ENCODE measurements at places on chromosomes 1 and 21. TPM values are rescaled to one million over a fixed set of nuclear protein-coding genes. Genes with fewer than 3 reads are reported as not detected.

DNA sequence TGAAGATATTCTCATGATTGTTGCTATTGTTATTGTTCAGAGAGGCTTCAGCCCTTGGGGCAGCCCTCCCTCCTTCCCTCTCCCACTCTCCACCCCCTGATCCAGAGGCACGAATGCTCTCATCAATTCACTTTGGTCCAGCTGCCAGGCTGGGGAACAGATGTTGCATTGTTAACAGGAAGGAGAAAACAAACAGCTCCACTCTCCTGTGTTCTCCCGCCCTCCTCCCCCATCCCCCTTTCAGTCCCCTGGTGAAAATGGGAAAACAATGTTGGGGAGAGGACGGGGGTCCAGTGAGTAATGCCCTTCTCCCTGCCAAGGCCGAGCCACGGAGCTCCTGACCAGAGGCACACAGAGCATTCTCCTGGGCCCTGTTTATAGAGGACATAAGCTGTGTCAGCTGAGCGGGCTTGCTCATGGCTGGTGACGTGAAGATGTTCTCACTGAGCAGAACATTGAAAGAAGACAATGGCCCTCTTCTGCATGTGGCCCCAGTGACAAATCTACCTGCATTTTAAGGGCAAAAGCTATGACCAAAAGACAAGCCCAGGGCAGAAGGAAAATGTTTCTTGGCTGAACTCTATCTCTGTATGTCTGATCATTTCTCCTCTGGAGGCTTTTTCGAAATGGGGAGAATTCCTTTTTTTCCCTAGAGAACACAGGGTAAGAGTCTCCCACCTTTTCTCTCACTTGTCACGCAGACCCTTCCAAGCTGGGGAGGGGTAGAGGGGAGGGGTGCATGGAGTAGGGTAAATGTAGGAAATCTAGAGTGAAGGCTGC, 111.7 kb downstream of the GLUL start:
- H3K27me3 ChIP-seq = no peaks in the 10 kb centered on the region
- no peak overlapping the region for H3K27ac ChIP-seq
- H3K4me3 ChIP-seq = no peak overlapping the region
- no peaks in the 10 kb centered on the region for H3K36me3 ChIP-seq

GRCh38 chr1:182575540-182576149, 13.4 kb downstream of the RNASEL start:
- peak overlapping the region; percentile 61 for H3K27ac ChIP-seq
- H3K27me3 ChIP-seq = no peaks in the 10 kb centered on the region
- H3K36me3 ChIP-seq = peaks cover 1% of the 10 kb centered on the region
- no peak overlapping the region for H3K4me3 ChIP-seq
- no peak for DNase-seq

GRCh38 chr1:66571789-66572188, 37.8 kb downstream of the SGIP1 start:
- no peak for DNase-seq
- no peaks in the 10 kb centered on the region for H3K27me3 ChIP-seq
- H3K36me3 ChIP-seq = no peaks in the 10 kb centered on the region
- H3K4me1 ChIP-seq = no peaks in the 10 kb centered on the region

DNA sequence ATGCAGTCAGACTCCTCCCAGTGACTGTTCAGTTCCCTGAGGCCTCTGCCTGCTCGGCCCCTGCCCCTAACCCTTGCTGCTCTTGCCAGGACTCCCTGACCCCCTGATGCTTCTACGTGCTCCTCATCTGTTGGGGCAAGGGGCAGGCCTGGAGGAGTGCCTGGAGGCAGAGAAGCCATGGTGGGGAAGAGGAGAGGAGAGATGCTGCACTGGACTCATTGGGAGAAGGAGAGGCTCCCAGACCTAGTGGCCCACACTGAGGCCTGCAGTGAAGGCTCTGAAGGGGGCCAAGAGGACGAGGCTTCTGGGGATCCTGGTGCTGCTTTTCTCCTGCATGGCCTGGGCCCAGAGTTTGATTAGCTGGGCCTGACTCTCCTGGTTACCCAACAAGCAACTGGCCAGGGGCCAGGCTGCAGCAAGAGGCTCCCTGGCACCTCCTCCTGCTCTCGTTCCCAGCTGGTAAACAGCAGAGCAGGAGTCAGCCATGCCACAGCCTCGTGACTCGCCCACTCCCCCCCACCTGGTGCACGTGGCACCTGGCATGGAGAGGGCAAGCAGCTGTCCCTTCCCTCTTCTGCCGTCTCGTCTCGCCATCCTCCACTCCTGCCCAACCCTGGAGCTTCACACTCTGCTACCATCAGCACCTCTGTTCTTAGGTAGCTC, 847 bp upstream of the RORC start:
- peak overlapping the region; percentile 94 for H3K27ac ChIP-seq
- no peak for DNase-seq
- peaks cover 29% of the 10 kb centered on the region for H3K4me1 ChIP-seq
- H3K27me3 ChIP-seq = no peaks in the 10 kb centered on the region

- no peak overlapping the region for H3K4me3 ChIP-seq
- H3K27ac ChIP-seq = no peak overlapping the region
- H3K36me3 ChIP-seq = peaks cover 48% of the 10 kb centered on the region
- no peak for DNase-seq
Measured at GRCh38 chr1:55071477-55071876, 32.1 kb downstream of the PCSK9 start.

- H3K36me3 ChIP-seq = no peaks in the 10 kb centered on the region
- H3K27me3 ChIP-seq = no peaks in the 10 kb centered on the region
- no peak for DNase-seq
- no peaks in the 10 kb centered on the region for H3K4me1 ChIP-seq
Measured at GRCh38 chr1:244100704-244101453, 49.8 kb downstream of the ZBTB18 start.

DNA sequence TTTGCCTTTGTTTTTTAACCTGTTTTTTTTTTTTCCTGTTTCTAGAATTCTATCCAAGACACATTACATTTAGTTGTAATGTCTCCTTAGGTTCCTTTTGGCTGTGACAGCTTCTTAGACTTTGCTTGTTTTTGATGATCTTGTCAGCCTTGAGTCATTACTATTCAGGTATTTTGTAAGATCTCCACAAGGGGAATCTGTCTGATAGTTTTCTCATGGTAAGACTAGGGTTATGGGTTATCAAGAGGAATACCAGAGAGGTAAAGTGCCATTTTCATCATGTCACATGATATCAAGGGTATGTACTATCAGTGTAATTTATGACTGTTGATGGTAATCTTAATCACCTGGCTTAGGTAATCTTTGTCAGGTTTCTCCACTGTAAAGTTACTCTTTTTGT, 99.1 kb upstream of the GFI1 start:
- H3K36me3 ChIP-seq = peaks cover 5% of the 10 kb centered on the region

GRCh38 chr21:44867999-44868700, 5.3 kb downstream of the PTTG1IP start:
- H3K4me1 ChIP-seq = peaks cover 31% of the 10 kb centered on the region
- peaks cover 7% of the 10 kb centered on the region for H3K36me3 ChIP-seq
- no peak overlapping the region for H3K27ac ChIP-seq
- H3K27me3 ChIP-seq = no peaks in the 10 kb centered on the region
- DNase-seq = no peak

GRCh38 chr1:33025761-33026160, 10.9 kb downstream of the AK2 start:
- no peak for DNase-seq
- H3K27me3 ChIP-seq = no peaks in the 10 kb centered on the region
- H3K36me3 ChIP-seq = peaks cover 11% of the 10 kb centered on the region
- peaks cover 83% of the 10 kb centered on the region for H3K4me1 ChIP-seq

DNA sequence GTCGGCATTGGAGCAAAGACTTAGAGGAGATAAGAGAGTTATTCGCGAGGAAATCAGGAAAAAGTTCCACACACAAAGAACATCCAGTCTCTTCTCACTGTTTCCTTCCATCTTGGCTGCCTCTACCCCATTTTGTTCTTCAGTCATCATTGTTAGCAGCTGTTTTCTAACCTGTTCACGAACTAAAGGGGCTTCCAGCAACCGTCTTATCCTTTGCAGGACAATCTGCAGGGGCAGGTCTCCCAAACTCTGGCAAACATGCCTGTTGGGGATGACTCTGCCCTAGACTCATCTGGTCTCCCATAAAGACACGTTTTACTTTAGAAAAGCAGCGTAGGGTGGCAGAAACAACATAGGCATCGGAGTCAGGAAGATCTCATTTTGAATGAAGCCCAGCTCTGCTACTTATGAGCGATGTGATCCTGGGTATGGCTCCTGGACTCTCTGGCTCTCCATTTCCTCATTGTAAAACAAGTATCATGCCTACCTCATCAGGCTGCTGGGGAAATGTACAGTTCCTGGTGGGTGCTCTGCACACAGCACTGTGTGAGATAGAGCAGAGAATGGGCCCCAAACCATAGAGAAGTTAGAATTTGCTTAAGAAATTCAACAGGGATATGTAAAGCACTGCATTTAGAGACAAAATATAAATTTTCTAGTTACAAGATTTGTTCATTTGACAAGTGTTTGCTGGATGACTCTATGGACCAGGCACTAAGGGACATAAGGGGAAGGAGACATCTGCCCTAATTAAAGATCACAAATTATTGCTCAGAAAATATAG, 59.7 kb downstream of the MEF2D start:
- peaks cover 33% of the 10 kb centered on the region for H3K27me3 ChIP-seq
- H3K27ac ChIP-seq = no peak overlapping the region
- no peaks in the 10 kb centered on the region for H3K36me3 ChIP-seq
- H3K4me3 ChIP-seq = no peak overlapping the region
- no peak for DNase-seq

DNA sequence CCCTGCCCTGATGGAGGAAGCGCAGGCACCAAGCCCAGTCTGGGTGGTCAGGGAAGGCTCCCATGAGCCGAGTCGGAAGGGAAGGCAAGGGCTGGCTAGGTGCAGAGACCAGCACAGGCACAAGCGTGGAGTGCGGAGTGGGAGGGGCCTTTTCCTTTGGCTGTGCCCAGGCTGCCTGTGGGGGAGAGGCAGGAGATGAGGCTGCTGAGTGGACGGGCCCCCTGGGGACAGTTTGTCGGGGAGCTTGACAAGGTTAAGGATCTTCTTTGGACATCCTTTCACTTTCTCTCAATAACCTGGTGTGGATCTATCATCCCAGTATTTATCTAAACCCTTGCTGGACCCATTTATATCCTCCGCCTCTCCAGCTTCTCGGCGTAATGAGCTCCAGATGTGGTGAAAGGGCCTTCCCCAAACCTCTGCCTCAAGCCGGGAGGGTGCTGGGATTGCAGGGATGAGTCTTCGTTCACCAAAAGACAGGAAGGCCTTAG, 42.9 kb downstream of the EPHB2 start:
- no peaks in the 10 kb centered on the region for H3K36me3 ChIP-seq
- no peaks in the 10 kb centered on the region for H3K27me3 ChIP-seq
- H3K4me1 ChIP-seq = no peaks in the 10 kb centered on the region
- H3K4me3 ChIP-seq = no peak overlapping the region

GRCh38 chr1:91872559-91873081, 13.3 kb downstream of the TGFBR3 start:
- H3K36me3 ChIP-seq = no peaks in the 10 kb centered on the region
- no peaks in the 10 kb centered on the region for H3K27me3 ChIP-seq
- no peak overlapping the region for H3K4me3 ChIP-seq
- no peak overlapping the region for H3K27ac ChIP-seq

DNA sequence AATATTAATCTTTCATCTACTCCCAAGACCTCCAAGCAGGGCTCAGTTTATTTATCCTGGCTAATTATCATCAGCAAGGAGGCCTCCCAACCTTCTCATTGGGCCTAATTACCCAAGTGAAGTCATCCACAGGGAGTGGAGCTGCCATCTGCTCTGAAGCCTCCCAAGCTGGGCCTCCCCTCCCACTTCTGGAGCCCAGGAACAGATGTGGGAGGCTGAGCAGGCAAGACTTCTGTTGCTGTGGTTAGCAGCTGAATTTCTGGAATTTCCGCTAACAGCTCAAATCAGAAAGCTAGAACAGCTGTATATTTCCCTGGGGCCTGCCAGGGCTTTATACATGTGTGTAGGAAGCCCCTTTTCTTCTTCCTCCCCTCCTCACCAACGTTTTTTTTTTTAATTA, 127.5 kb downstream of the UCK2 start:
- no peak overlapping the region for H3K27ac ChIP-seq
- no peaks in the 10 kb centered on the region for H3K36me3 ChIP-seq
- H3K4me3 ChIP-seq = no peak overlapping the region
- no peaks in the 10 kb centered on the region for H3K27me3 ChIP-seq

DNA sequence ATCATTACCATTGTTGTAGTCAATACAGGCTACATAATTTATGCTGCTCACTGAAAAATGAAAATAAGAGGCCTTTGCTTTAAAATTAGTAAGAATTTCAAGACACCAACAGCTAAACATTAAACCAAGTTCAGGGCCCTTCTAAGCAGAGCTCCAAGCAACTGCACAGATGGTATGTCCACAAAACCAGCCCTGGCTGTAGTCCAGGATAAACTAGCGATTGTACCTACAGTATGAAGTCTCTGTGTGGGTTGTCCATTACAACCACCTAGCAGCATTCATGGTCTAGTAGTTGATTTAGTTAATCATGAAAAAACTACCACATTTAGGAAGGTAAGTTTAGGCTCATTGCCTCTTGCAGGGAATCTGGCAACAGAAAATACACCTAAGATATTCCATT, 35.3 kb downstream of the CLCA4 start:
- H3K36me3 ChIP-seq = no peaks in the 10 kb centered on the region
- no peak overlapping the region for H3K27ac ChIP-seq
- DNase-seq = no peak

DNA sequence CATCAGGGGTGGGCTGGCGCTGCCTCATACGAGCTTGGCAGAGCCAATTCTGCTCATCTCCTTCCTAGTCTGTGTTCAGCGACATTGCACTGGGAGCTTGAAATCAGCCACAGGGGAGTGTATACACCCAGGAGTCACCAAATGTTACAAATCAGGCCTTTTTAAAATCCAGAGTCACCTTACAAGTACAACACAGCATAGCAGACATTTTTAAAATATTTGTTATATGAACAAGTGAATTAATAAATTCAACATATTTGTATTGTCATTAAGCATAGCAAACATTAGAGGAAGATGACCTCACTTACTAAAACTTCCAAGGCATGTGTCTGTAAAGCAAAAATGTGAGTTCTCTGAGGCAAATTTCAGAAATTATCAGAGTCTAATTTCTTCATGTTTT, 210.0 kb downstream of the HLX start:
- H3K4me1 ChIP-seq = no peaks in the 10 kb centered on the region
- H3K27me3 ChIP-seq = no peaks in the 10 kb centered on the region
- no peak overlapping the region for H3K27ac ChIP-seq
- H3K36me3 ChIP-seq = no peaks in the 10 kb centered on the region
- no peak overlapping the region for H3K4me3 ChIP-seq
- no peak for DNase-seq

DNA sequence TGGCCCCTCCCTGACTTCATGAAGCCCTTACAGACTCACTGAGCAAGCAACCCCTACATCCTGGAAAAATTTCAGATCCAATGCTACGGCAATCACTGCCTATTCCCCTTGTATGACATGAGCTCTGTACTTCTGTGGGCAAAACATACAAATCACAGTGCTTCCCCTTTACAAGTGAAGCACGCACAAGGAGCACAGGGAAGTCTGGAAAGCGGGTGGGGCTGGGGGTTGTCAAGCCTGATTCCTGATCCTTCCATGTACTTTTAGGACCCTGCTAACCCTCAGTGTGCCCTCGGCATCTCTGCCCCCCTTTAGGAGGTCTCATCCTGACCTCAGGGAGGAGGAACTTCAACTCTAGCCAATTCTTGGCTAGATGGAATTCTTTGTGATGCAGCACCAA, 405.7 kb upstream of the POU3F1 start:
- DNase-seq = no peak
- H3K27me3 ChIP-seq = no peaks in the 10 kb centered on the region
- no peaks in the 10 kb centered on the region for H3K36me3 ChIP-seq

CATSPERE gene
- total RNA-seq = 0.79 TPM

LCE1D gene
- total RNA-seq = not detected

SHISAL2A gene
- 0.33 TPM for total RNA-seq

TNFSF4 gene
- total RNA-seq = 0.59 TPM

NUP210L gene
- 0.08 TPM for total RNA-seq

ALX3 gene
- not detected for total RNA-seq

TFF1 gene
- not detected for total RNA-seq

SPATA17 gene
- total RNA-seq = not detected
